ENCODE measurements at places on chromosomes 3 and 15. TPM values are rescaled to one million over a fixed set of nuclear protein-coding genes. Genes with fewer than 3 reads are reported as not detected.

The DUOX1 gene
- total RNA-seq: not detected

The SPPL2A gene
- 117 TPM for total RNA-seq

The ITGA11 gene
- total RNA-seq: 90.7 TPM

The FHIT gene
- total RNA-seq: 2.4 TPM

The LMLN gene
- total RNA-seq: 5.8 TPM

The SCAANT1 gene
- not detected for total RNA-seq

The COL6A6 gene
- not detected for total RNA-seq

The LRRN1 gene
- total RNA-seq: not detected

The POPDC2 gene
- total RNA-seq: not detected

The GRIP2 gene
- total RNA-seq: not detected

The LYZL4 gene
- total RNA-seq: 1.5 TPM

The MEIS2 gene
- 21.5 TPM for total RNA-seq

The COX5A gene
- total RNA-seq: 133 TPM

The TTBK2 gene
- total RNA-seq: 14.6 TPM

The HTR3E gene
- total RNA-seq: not detected

The COL6A5 gene
- total RNA-seq: not detected

The CCR8 gene
- total RNA-seq: not detected

The LAMB2 gene
- 209 TPM for total RNA-seq

The DNAJA4 gene
- 1.6 TPM for total RNA-seq

The CCRL2 gene
- 6.1 TPM for total RNA-seq
